ENCODE measurements at places on chromosomes 2 and 18.
A peak's percentile ranks its signal among the peaks of the same experiment; 100 is the strongest.

- DNase-seq: no peak
These were observed 48.6 kb downstream of the PTGR3 start for GRCh38 chr18:75160364-75160763.

- no peak for DNase-seq
These were observed 255.8 kb upstream of the RGPD4 start for GRCh38 chr2:107570876-107571275.

GRCh38 chr2:134630504-134631159 lies 88.2 kb downstream of the TMEM163 start:
- DNase-seq: no peak

GRCh38 chr2:146189541-146189940 lies 1655.3 kb upstream of the ACVR2A start:
- no peak for DNase-seq

- no peak for DNase-seq
These were observed 1178.2 kb upstream of the NRXN1 start for GRCh38 chr2:52210161-52210560.

GRCh38 chr2:222912117-222912516 lies 51.3 kb downstream of the ACSL3 start:
- DNase-seq: peak; percentile 79

GRCh38 chr2:170408461-170409163 lies 230.7 kb downstream of the MYO3B start:
- peak; percentile 5 for DNase-seq

DNA sequence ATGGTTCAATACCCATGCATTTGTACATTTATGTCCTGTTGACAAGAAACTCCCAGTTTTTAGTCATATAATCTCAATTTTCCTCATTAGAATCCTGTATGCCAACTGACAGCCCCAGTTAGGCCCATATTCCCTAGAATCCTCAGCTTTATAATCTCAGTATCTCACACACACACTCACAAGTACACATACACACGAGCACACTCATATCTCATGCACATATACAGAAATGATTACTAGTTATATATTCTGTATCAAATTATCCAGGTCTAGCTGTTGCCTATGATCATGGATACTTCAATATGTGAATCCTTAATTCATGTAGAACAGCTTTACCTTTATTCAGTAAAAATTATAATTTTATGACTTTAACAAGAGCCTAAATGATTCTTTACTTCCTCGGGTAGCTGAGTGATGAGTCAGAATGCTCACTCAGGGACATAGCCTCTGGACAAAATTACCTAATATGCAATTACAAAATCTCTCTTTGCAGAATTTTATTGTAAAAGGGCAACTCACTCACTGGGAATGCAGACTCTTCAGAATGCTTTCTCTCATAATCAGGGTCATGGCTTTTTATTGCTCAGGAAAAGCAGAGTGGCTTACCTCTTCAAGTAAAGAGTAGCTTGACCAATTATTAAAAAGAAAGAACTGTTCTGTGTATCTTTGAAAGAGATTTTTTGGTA lies 193.6 kb upstream of the PIK3C3 start:
- no peak for DNase-seq

DNA sequence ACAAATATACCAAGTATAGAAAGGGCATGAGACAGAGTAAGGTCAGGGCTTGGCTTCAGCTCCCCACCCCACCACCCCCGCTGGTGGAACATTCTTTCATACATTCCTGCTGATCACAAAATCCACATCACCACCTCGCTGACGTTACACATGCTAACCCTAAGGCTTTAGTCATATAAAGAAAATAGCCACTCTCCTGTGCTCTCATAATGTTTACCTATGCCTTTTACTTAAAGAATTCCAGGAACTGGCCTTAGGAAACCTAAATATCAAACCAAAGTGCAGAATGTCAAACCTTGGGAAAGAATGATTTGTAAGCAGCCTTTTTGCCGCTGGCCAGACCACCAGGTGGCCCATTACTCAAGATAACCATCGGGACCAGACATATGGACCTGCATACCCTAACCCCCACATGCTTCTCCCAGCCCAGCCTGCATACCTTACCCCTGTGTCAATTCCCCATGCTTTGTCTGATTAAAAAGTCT lies 136.3 kb upstream of the SLC39A10 start:
- DNase-seq: no peak

GRCh38 chr18:57234346-57234745 lies 87.5 kb downstream of the BOD1L2 start:
- no peak for DNase-seq

- DNase-seq: no peak
These were observed 60.8 kb upstream of the CCDC195 start for GRCh38 chr2:224776795-224777558.

GRCh38 chr18:35524226-35524625 lies 26.5 kb upstream of the INO80C start:
- DNase-seq: peak; percentile 82

DNA sequence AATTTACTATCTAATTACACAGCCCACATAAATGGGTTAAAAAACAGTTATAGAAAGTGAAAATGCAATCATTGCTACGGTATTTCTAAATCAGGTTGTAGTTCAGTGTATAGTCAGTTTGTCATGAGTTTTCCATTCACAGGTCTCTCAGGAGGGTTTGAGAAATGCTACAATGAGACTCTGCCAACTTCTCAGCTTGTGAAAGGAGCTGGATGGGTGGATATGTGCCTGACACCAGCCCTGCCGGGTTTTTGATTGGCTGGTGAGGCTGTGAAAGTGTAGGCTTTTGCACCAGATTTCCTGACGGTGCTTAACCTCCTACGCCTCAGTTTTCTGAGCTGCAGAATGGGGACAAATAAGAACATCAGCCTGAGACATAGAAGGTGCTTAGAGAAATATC lies 102.6 kb upstream of the SMIM21 start:
- no peak for DNase-seq

DNA sequence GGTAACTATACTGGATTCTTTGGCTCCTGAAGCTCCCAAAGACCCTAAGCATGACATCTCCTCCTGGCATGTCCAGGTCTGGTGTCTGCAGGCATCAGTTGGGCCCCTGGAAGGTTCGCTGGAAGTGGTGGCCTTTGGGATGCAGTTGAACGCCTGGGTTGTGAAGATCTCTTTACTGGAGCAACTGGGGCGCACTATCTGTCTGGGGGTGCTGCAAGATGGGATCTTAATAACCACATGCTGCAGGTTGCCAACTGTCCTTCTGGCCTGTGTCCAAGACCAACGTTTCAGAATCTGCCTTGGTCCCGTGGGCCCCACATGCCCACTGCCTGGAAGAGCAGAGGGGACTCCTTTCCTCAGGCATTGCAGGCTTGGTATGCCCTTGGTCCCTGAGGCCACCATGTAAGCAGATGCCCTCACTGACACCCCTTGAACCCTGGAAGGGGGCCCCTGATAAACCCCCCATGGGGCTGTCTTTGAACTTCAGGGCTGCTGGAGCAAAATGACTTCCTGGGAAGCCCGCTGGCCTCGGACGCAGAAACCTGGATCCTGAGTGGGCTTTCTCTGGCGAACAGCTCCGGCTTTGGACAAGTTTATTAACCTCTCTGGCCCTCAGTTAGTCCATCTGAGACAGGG lies 101.9 kb downstream of the TWIST2 start:
- no peak for DNase-seq

GRCh38 chr18:2846636-2847316 lies at the start of gene EMILIN2:
Gene EMILIN2, plus strand, starts transcription at chr18:2847006. Its CDS starts 183 bp downstream, at chr18:2847189.
- DNase-seq: peak; percentile 93

- peak; percentile 75 for DNase-seq
These were observed 4.7 kb upstream of the STAMBP start for GRCh38 chr2:73823916-73824523.

GRCh38 chr2:8803658-8804379 lies 33.6 kb downstream of the KIDINS220 start:
- no peak for DNase-seq

- no peak for DNase-seq
These were observed 169.4 kb downstream of the INSIG2 start for GRCh38 chr2:118257696-118258095.

- DNase-seq: no peak
These were observed 67.8 kb downstream of the SRBD1 start for GRCh38 chr2:45543257-45543656.

- DNase-seq: no peak
These were observed 5.8 kb upstream of the TWSG1 start for GRCh38 chr18:9328776-9329175.

DNA sequence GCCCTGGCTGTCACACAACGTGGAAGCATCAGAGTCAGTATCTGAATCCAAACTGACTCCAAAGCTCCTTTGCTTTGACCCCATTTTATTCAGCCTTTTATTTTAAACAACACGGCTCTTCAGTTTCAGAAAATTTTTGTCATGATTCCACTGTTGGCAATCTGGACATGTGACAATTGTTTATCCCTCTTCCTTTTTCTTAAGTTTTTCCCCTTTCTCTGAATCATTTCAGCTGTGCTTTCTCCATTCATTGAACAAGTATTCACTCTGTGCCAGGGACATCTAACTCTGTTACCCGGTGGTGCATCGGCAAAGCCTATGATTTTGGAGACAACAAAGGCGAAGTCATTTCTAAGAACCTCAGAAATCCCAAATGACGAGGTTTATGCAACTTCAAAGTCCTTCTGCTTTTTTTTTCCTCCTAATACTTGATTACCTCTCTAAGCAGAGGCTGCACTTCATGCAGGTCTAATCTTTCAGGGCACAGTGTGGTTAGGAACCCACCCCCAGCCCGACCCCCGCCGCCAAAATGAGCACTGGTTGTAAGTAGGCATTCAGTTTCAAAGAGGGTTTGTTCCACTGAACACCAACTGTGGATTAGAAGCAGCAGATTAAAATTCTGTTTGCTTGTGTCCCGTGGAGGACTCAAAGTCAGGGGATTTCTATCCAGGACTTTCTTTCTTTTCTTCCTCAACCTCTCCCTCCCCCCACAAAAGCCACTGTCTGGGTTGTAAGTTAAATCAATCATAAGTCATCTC lies 18.6 kb downstream of the ST6GAL2 start:
- no peak for DNase-seq

- no peak for DNase-seq
These were observed 370.5 kb downstream of the EIPR1 start for GRCh38 chr2:3007135-3007534.

DNA sequence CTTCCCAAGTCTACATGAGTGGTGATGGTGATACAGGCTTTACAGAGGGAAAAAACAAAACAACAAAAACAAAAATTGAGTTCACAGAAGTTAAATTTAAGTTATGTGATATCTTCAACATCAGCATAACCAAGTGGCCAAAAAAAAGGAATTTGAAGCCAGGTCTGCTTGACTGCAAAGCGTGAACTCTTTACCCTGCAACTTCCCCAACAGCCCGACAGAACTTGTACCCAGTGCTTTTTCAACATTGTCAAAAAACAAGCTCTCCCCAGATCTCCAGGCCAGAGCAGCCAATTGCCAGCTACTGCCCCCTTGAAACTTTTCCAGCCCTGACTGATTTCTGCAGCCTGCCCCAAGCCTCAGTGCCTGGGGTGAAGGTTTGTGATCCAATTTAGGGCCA lies 76.7 kb downstream of the RNF144A start:
- DNase-seq: no peak

GRCh38 chr18:76459687-76460350 lies 35.2 kb downstream of the ZNF516 start:
- DNase-seq: no peak

GRCh38 chr2:230184727-230185578 lies 34.8 kb downstream of the SP110 start:
- no peak for DNase-seq

DNA sequence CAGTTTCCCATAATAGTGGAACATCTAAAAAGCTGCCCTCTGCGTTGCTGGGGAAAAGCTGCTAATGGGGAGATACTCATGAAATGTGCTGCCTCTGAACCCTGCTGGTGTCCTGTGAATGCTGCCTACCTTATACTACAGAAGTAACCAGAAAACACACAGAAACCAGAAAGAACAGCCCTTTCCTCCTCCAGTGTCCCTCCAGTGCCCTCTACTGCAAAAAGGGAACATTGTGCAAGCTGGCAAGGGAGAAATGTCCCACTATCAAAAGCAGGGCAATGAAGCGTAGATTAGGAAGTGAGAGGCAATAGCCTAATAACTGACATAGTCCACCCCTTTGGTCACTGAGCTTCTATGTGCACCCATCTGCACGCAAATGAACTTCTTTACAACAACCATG lies 162.7 kb upstream of the ETAA1 start:
- DNase-seq: no peak

GRCh38 chr2:15173501-15173900 lies 387.6 kb downstream of the NBAS start:
- DNase-seq: no peak

GRCh38 chr2:56671973-56672569 lies 488.3 kb downstream of the CCDC85A start:
- DNase-seq: no peak

DNA sequence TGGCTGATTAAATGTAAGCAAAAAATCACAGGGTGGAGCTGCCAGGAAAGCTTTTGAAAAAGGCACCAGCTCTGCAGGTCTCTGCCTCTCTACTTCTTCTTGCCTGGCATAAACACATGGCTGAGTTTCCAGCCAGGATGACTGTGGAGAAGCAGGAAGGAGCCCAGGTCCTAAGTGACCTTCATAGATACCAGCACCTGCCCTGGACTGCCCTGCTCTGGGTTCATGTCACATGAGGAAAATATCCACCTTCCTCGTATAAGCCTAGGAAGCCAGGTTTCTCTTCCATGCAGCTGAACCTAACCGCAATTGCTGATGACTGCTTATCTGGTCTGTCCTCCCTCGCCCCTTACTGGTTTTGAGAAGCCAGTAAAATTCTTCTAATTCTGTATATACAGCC lies 47.8 kb upstream of the CREB1 start:
- DNase-seq: no peak

DNA sequence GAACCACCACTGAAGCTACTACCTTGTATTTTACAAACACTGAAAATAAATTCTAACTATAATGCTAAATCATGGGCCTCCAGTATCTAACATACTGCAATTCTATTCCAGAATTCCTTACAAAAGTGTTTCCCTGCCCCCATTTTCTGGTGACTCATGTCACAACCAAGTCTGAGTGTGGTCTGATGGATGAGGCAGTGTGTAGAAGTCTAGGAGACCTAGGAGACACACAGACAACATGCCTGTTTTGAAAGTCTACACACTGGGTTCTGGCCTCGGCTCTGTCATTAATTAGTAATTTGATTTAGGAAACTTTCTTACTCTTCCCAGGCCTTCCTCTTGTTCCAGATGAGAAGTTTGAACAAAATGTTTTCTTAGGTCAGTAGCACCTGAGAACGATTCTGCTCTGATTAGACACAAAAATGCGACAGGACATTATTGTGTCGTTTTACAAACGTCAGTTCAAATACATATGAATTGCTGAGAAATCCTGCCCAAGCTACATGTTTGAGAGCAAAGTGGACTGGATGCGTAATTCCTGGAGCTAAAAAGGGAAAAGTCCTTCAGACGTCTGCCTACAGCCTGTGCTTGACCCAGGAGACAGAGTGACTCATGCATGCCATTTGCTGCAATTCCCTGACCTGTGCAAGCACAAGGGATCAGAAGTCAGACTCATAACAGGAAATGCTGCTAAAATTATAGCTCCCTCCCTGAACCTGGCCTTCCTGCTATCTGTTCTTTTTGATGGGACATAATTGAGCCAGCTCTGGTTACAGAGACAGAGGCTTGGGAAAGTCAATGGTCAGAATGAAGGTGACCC lies 494.4 kb downstream of the SOX11 start:
- DNase-seq: no peak

Measured in CD14-positive monocyte (primary cell).